NT2/D1 (cell line): ENCODE measurements at places on chromosomes 11 and 22.
A peak's percentile ranks its signal among the peaks of the same experiment; 100 is the strongest.

DNA sequence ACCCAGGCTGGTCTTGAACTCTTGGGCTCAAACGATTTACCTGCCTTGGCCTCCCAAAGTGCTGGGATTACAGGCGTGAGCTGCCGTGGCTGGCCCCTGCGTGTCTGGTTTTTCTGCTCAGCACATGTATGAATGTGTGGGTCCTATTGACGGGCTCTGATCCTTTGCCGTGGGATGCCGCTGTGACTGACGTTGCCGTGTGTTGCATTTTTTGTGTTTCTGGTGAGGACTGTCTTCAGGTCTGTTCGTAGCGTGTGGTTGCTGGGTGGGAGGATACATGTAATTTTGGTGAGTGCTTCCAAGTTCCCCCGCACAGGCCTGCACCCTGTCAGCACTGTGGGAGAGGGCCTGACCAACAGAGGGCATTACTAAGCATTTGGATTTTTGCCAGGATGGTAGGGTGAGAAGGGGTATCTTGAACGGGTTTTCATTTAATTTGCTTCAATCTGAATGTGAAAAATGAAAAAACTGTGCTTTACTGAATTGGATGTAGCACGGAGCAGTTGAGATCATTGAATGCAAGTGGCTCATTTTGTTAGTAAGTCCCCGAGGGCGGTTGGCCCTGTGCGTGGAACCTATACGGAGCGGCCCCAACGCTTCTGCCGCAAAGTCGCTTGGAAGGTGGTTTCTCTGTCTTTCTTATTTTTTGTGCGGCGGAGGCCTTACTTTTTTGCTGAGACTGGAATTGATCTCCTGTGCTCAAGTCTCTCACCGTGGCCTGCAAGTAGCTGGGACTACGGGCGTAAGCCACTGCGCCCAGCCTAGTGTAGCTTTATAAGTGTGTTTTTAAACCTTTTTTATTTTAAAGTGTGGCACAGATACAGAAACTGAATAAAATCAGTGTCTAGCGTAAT, 8.2 kb downstream of the ZBED4 start:
- DNase-seq: no peak

GRCh38 chr11:27718863-27719545, 18.7 kb upstream of the BDNF start:
- peak; percentile 66 for DNase-seq

GRCh38 chr22:45248832-45249561, 8.3 kb upstream of the KIAA0930 start:
- DNase-seq: no peak

- no peak for DNase-seq
These were observed 20.4 kb downstream of the TUG1 start for GRCh38 chr22:30989474-30989873.

DNA sequence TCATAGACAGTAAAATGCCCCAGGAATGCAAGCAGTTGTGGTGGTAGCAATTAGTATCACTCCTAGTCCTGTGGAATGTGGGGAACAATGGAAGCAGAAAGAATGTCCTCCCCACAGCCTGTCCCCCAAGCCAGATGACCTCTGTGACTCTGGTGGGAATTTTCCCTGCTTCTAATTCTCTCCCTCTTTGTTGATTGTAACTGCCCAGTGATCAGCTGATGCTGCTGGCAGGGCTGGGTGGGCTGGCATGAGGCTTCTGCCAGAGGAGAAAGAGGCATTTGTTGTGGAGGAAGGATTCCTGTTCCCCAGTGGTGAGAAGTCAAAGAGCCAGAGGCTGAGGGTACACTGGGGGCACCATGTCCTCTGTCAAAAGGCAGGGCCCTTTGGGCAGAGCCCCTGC, 116.7 kb upstream of the NCAM1 start:
- no peak for DNase-seq

DNA sequence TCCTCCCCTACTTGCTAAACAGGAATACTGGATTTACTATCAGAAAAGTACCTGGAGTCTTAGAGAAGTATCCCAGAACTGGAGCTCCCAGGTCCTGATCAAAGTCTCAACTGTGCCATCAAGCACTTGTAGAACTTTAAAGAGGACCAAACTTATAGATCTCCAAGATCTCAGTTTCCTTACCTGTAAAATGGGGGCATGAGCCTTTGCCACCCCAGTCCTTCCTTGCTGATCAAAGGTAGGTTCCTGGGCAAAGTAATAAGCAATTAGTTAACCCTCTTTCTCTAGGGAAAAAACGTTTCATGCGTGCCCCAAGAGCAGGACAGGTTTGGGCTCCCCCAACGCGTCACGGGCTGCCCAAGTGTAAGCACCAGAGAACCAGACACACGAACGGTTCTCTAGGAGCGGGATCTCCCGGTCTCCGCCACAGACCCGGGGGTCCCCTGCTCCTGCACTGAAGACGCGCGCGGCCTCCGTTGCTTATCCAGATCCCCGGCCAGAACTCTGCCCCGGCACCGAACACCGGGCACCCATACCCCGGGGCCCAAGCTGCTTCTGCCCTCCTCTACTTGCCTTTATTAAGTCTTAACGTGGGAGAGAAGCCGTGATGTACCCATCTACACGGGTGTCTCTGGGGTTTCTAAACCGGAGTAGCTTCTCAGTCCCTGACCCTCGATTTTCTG, 505 bp downstream of the ZNF214 start:
- peak; percentile 1 for DNase-seq

- DNase-seq: no peak
These were observed 1.4 kb downstream of the ZC3H12C start for GRCh38 chr11:110094298-110095285.

DNA sequence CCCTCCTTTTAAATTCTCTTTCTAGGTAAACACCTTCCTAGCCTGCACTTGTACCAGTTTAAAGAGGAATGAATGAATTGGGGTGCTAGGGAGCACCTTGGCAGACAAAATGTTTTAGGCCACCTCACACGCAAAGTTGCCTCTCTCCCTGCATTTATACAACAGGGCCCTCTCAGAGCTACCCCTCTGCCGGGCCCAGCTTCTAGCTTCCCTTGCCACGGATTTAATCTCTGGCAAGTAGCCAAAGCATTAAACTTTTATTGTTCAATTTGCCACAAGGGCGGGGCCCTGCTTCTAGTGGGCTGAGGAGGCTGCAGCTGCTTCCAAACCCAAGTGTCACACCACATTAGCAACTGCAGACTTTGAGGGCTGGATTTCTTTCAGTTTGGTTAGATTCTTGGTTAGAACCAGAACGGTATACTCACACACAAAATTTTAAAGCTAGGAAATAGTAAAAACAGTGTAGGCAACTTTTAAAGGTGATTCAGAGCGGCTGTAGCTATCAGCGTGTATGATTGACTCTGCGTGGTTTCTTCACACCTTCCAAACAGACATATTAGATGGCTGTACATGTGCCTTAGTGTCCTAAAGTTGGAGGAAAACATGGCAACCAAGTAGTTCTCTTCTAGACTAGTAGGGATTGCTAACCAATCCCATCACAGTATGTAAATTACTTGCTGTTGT, 6.5 kb downstream of the KREMEN1 start:
- no peak for DNase-seq

DNA sequence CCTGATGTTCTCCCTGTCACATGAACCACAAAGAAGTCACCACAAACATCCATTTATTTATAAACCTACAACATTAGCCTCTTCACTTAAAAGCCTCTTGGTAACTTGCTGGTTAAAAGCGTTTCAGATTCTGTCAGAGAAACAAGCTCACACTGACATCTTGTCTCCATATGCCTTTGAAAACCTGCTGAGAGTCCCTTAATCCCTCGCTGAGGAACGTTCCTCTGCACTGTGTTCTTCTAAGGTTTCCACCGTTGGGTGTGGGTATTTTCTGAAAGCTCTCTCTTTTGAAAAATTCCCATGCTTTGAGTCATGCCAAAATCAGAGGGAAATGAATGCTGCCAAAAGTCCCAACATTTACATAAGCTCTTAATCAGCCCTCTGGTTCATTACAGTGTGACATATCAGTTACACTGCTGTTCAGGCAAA, 149.8 kb downstream of the CCDC34 start:
- no peak for DNase-seq

DNA sequence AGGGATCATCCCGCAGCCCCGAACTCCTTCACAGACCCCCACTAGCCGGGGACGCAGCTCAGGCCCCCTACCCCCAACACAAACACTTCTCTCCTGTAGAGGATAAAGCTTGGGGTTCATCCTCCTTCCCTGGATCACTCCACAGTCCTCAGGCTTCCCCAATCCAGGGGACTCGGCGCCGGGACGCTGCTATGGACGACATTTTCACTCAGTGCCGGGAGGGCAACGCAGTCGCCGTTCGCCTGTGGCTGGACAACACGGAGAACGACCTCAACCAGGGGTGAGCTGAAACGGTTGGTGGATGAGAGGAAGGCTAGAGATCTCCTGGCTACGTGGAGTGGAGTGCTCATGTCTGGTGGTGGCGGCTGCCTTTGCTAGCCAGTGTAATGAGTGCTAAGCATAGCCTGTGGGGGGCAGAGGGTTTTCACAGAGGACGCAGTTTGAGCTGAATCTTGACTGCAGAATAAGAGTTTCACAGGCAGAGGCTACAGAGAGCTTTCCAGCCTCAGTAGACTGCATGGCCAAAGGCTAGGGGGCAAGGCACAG, 580 bp downstream of the ILK start:
- no peak for DNase-seq

GRCh38 chr11:76987203-76987602, 47.0 kb upstream of the B3GNT6 start:
- no peak for DNase-seq

GRCh38 chr11:35787626-35788025, 125.1 kb downstream of the TRIM44 start:
- DNase-seq: no peak

- no peak for DNase-seq
These were observed 520.0 kb upstream of the LUZP2 start for GRCh38 chr11:23976841-23977271.

DNA sequence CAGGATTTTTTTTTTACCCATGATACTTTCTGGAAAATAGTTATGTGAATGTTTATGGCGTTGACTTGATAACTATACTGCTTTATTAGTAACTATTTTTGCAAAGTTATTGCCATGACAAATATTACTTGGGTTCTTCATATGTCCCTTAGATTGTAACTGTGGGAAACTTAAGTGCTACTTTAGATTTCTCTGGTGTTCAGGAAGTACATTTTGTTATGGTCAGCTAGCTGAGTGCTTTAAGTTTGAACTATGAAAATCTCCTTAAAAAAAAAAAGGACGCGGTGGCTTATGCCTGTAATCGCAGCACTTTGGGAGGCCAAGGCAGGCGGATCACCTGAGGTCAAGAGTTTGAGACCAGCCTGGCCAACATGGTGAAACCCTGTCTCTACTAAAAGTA, 42.8 kb downstream of the CSTPP1 start:
- no peak for DNase-seq

- no peak for DNase-seq
These were observed 5.1 kb downstream of the ELF5 start for GRCh38 chr11:34508524-34508923.

GRCh38 chr11:67469508-67469811, 409 bp upstream of the TMEM134 start:
- no peak for DNase-seq

DNA sequence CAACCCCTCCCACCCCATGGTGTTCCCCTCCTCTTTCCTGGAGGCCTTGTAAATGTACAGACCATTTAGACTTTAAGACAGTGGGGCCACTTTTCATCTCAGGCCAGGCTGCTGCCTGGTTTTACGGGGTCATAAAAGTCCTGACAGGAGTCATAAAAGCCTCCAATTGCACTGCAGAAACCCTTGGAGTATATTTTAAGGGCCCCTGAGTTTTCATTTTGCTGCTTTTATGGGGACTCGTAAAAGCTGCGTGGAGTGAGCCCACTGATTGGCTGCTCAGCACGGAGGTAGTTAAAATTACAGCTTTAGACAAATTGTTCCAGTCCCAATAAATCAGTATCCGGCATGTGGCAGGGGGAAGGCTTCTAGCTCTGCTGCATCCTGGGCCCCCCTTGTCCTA, 627.6 kb downstream of the NTM start:
- DNase-seq: no peak

GRCh38 chr11:69382131-69383128, 88.5 kb downstream of the MYEOV start:
- DNase-seq: no peak

GRCh38 chr11:72812967-72813739, 1.1 kb upstream of the ATG16L2 start:
- DNase-seq: peak; percentile 50

DNA sequence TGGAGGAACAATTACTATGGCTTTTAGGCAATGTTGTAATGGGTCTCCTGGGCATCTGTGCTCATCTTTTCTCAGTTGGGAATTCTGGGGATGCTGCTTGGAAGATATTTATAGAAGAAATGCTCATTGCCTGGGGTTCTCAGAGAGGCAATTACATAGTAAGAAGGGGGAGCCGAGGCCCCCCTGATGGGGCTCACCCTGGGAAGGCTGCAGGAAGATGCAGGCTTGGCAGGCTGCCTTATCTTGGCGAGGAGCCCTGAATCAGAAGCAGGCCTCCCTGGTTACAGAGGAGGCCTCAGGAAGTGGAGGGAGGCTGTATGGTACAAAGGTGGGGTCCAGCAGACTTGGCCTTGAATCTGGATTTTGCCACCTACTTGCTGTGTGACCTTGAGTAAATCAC, 60.6 kb upstream of the CRYBB3 start:
- DNase-seq: no peak

GRCh38 chr11:72454791-72455190, 20.5 kb upstream of the CLPB start:
- no peak for DNase-seq

- no peak for DNase-seq
These were observed 789.0 kb downstream of the TBC1D22A start for GRCh38 chr22:47551431-47551775.

DNA sequence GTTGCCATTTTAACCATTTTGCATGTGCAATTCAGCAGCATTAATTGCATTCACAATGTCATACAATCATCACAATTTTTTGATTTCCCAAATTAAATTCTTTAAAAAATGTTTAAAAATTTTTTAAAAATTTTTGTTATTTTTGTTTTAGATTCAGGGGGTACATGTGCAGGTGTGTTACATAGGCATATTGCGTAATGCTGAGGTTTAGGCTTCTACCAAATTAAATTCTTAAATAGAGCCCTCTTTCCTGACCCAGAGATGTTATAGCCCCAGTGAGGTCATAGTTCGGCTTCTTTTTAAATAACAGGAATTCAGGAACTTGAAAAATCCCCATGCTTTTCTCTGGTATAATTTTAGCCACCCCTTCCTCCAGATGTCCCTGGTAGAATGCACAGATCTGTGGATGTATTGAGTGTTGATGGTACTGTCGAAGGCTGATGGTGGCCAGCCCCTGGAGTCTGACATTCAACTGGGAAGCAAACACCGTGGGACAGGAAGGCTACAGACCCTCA, 11.3 kb upstream of the AMPD3 start:
- DNase-seq: no peak

GRCh38 chr22:41152902-41153301, 52.2 kb upstream of the L3MBTL2 start:
- no peak for DNase-seq

GRCh38 chr11:19193916-19194315, 7.9 kb downstream of the CSRP3 start:
- no peak for DNase-seq

- no peak for DNase-seq
These were observed 39.0 kb upstream of the BLID start for GRCh38 chr11:122154994-122155393.

GRCh38 chr11:2664376-2664775, 35.4 kb downstream of the KCNQ1OT1 start:
- DNase-seq: no peak

GRCh38 chr11:105033343-105033742, 1.6 kb downstream of the CASP1 start:
- no peak for DNase-seq
